Epithelial cell of alveolus of lung (primary cell): ENCODE measurements at places on chromosomes 3 and 15. TPM values are rescaled to one million over a fixed set of nuclear protein-coding genes. Genes with fewer than 3 reads are reported as not detected.

Gene AKAP13
- total RNA-seq: 31.8 and 36.8 TPM in 2 replicates

Gene KNG1
- not detected in 2 replicates for total RNA-seq

Gene NANOGP8
- not detected in 2 replicates for total RNA-seq

Gene NAALADL2
- total RNA-seq: 2.4 and 4.4 TPM in 2 replicates

Gene C3orf20
- total RNA-seq: under 0.01 TPM in 1 of 2 replicates, not detected in the other

Gene SMARCC1
- total RNA-seq: 22.6 and 40.2 TPM in 2 replicates

Gene DNASE1L3
- not detected in 2 replicates for total RNA-seq

Gene TEX9
- total RNA-seq: 2.0 and 3.4 TPM in 2 replicates

Gene CX3CR1
- 0.08 TPM in 1 of 2 replicates, not detected in the other for total RNA-seq

Gene PRR23A
- not detected in 2 replicates for total RNA-seq

Gene CFAP100
- not detected in 2 replicates for total RNA-seq

Gene CFAP20DC
- total RNA-seq: 0.64 and 2.8 TPM in 2 replicates

Gene CLEC3B
- total RNA-seq: 0.52 and 1.7 TPM in 2 replicates

Gene LMAN1L
- total RNA-seq: not detected in 2 replicates

Gene ARGFX
- not detected in 2 replicates for total RNA-seq

Gene U2SURP
- 35.6 and 39.5 TPM in 2 replicates for total RNA-seq

Gene PRSS50
- total RNA-seq: not detected in 2 replicates

Gene GLDN
- 0.08 and 2.1 TPM in 2 replicates for total RNA-seq

Gene SI
- total RNA-seq: not detected in 2 replicates

Gene SLC28A1
- not detected in 2 replicates for total RNA-seq

Gene SENP8
- total RNA-seq: 2.3 and 3.2 TPM in 2 replicates

Gene CHRNA7
- 0.13 and 1.2 TPM in 2 replicates for total RNA-seq

Gene GABPB1
- total RNA-seq: 16.9 and 31.7 TPM in 2 replicates

Gene DUOXA2
- under 0.01 TPM in 1 of 2 replicates, not detected in the other for total RNA-seq

Gene FANCD2OS
- not detected in 2 replicates for total RNA-seq

Gene PP2D1
- total RNA-seq: not detected in 2 replicates

Gene CHRD
- 0.52 and 18.3 TPM in 2 replicates for total RNA-seq

Gene DNAJC13
- total RNA-seq: 21.5 and 25.9 TPM in 2 replicates

Gene IL17RC
- total RNA-seq: 34.1 and 39.6 TPM in 2 replicates

Gene SLITRK3
- not detected in 2 replicates for total RNA-seq

Gene GPR149
- total RNA-seq: not detected in 2 replicates

Gene KLHL6
- total RNA-seq: under 0.01 TPM in 1 of 2 replicates, not detected in the other

Gene ASB14
- not detected in 2 replicates for total RNA-seq

Gene SH2D7
- not detected in 2 replicates for total RNA-seq

Gene P2RY14
- not detected in 2 replicates for total RNA-seq

Gene BOC
- 10.0 and 17.5 TPM in 2 replicates for total RNA-seq

Gene NGLY1
- total RNA-seq: 10.6 and 14.5 TPM in 2 replicates

Gene LYZL4
- total RNA-seq: not detected in 2 replicates

Gene EPHB1
- 0.24 and 0.65 TPM in 2 replicates for total RNA-seq

Gene EIF4E3
- total RNA-seq: 2.7 and 4.0 TPM in 2 replicates

Gene PLA2G4E
- total RNA-seq: not detected in 2 replicates

Gene HRH1
- total RNA-seq: 6.9 and 9.7 TPM in 2 replicates

Gene INSYN1
- total RNA-seq: 0.52 and 2.0 TPM in 2 replicates

Gene CYP11A1
- total RNA-seq: 0.13 TPM in 1 of 2 replicates, not detected in the other

Gene ECE2
- not detected in 2 replicates for total RNA-seq

Gene FETUB
- not detected in 2 replicates for total RNA-seq

Gene ANKUB1
- not detected in 2 replicates for total RNA-seq

Gene RGMA
- 1.0 and 5.3 TPM in 2 replicates for total RNA-seq

Gene SLC24A5
- not detected in 2 replicates for total RNA-seq

Gene ROBO1
- total RNA-seq: 47.8 and 63.2 TPM in 2 replicates

Gene HDC
- not detected in 2 replicates for total RNA-seq

Gene SLC6A1
- not detected in 2 replicates for total RNA-seq

Gene PARP15
- under 0.01 TPM in 1 of 2 replicates, not detected in the other for total RNA-seq

Gene CCDC39
- not detected in 2 replicates for total RNA-seq

Gene GP5
- 0.24 TPM in 1 of 2 replicates, not detected in the other for total RNA-seq

Gene SLC28A2
- total RNA-seq: not detected in 2 replicates
